Tibial nerve (tissue), 4 donors: ENCODE measurements at places on chromosomes 7 and 10.

DNA sequence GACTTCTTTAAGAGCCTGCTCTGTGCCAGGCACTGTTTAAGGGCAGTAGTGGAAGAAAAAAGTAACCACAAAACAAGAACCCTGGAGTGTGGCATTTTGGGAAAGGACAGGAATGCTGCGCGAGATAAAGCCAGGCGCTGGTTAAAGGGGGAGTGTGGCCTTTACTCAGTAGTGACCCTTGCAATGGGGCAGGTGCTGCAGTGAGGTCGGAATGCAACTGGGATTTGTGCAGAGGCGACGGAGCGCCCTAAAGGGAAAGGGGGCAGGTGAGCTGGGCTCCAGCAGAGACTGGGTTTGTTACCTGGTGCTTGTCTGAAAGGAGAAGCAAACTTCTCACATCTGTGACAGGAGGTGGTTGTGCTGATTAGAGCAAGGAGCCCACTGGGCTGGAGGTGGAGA lies 263.6 kb downstream of the ACTR3B start:
- DNase-seq: no peak

DNA sequence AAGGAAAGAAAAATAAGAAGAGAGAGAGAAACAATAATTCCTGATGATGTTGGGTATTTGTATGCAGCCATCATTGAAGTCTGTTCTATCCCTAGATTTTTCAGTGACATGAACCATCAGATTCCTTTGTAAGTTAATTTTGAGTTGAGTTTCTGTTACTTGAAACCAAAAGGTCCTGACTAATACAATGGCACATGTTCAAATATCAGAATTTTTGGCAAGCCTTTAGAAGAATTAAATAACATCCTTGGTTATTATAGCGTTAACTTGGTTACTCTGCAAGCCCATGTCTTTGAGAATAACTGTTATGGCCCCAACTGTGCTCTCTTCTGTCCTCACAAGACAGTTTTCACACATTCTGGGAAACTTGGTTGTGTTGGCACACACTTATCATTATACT lies 66.5 kb downstream of the SYPL1 start:
- no peak for DNase-seq

- DNase-seq: no peak
Measured at GRCh38 chr7:69803699-69804516, 205.6 kb downstream of the AUTS2 start.

DNA sequence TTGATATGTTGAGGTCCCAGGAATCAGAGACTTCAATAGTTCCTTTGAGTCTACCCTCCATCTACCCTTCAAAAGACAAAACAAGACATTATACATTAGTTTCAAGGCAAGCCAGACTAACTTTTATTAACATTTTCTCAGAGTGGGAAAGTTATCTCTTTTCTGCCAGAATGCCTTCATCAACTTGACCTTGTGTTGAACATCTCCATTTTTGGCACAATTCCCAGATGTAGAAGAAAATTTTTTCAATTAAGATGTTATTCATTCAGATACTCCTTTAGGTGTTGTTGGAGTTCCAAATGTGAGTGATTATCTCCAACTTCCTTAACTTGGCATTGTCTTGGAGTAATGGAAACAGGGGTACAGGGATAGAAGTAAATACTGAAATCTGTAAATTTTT lies 59.1 kb downstream of the NRF1 start:
- DNase-seq: no peak

- DNase-seq: no peak
Measured at GRCh38 chr10:111531690-111532089, 454.9 kb downstream of the ADRA2A start.

DNA sequence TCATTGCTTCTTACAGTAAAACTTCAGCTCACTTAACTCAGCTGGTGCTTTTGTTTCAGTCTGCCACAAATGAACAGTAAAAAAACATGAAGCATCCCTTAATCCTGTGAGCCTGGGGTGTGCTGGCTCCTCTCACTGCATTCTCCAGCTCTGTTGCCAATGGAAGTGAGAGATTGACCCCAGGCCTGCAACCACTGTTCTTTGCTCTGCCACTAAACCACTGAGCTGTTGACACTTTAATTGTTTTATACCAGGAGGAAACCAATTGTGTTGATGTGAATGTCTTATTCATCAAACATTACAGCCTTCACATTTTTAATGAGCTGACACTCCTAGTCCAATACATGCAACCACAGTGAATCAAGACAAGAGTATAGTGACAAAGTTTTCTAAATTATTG lies 69.4 kb upstream of the FZD1 start:
- no peak for DNase-seq

DNA sequence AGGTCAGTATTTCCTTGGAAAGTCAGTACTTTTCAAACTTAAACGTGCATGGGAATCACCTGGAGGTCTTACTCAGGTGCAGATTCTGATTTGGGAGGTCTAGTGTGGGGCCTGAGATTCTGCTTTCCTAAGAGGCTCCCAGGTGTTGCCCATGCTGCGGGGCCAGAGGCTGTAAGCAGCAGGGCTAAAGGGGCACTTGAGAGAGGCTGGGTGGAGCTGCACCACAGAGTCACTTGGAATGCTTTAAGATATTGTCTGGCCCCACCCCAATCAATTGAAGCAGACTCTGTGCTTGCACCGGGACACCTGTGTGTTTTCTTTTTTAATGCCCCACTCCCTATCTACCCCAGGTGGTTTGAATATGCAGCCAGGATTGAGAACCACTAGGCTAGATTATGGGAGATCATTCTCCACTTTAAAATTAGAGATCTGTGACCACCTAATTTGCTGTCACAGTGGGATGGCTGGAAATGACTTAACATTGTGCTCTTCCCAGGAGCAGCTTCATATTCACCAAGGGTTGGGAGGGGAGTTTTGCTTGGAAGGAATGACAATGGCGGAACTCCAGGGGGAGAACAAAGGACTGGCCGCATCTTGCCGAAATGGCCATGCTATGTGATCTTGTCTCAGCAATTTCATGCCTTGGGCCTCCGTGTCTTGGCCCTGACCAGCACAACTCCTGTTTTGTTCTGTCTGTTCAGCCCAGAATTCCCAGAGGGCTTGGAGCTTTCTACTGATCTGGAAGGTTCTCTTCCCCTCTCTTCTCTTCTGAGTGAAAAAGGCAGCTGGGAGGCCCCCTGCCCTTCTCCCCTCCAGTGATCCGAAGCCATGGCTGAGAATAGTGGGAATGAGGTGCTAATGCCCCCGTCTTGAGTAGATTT lies 80.2 kb downstream of the FAM241B start:
- no peak for DNase-seq

- DNase-seq: peak; percentile 51
Measured at GRCh38 chr7:105990727-105991453, 27.8 kb downstream of the CDHR3 start.
